ENCODE measurements at places on chromosomes 16 and 17. TPM values are rescaled to one million over a fixed set of nuclear protein-coding genes. Genes with fewer than 3 reads are reported as not detected.

Gene KRT31
- total RNA-seq = 0.47 TPM

Gene PRSS22
- total RNA-seq = not detected

Gene EPN3
- total RNA-seq = 0.31 TPM

Gene CCL17
- not detected for total RNA-seq

Gene KCNJ16
- total RNA-seq = 5.3 TPM

Gene CSH2
- total RNA-seq = not detected

Gene PMP22
- total RNA-seq = 12.0 TPM

Gene PERCC1
- not detected for total RNA-seq

Gene MYADML2
- 0.16 TPM for total RNA-seq

Gene KCNH6
- total RNA-seq = 0.16 TPM

Gene EMC6
- total RNA-seq = 8.1 TPM

Gene RRAD
- total RNA-seq = 0.94 TPM

Gene GLP2R
- total RNA-seq = not detected

Gene OR3A3
- not detected for total RNA-seq

Gene EVI2B
- 0.31 TPM for total RNA-seq
